ENCODE measurements at places on chromosomes 2 and 18.

GRCh38 chr18:25818505-25818904 is 271.9 kb downstream of the SS18 start:
- DNase-seq = no peak

DNA sequence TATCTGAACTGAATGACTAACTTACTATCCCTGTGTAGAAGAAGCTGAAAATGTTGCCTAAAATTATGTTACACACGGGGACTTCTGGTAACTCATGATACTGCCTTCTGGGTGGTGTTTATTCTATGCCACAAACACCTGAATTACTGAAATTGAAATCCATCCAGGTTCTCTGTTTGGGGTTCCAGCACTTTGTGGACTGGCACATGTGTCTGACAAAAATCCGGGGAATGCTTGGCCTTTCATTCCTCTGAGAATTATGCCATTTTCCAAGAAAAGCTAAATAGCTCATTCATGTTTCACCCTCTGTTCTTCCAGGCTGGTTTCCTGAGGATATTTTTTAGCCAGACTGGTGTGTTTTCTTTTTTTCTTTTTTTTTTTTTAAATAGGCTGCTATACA is 59.5 kb upstream of the POU3F3 start:
- no peak for DNase-seq

DNA sequence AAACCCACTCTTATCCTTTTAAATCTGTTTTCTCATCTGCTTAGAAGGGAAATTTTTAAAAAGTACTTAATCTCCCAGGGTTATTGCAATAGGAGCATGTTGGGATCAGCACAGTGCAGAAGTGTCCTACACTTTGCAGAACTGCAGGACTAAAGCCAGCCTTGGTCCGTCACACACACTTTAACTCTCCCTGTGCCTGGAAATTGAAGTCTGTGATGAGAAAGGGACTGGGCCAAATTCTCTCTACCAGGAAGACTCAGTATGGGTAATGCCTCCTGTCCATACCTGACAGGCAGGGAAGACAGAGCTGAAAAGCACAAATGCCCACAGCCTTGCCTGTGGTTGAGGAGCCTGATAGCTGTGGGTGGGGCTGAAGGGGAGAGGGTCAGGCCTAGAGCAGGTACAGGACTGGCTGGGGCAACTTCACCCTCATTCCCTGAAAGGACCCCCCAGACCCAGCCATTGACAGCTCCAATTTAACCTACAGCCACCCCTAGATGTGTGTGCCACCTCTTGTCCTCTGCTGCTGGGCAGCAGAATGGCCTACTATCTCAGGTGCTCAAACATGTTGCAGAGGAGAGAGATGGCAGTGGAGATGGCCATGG is 377.2 kb upstream of the KLHL29 start:
- no peak for DNase-seq

DNA sequence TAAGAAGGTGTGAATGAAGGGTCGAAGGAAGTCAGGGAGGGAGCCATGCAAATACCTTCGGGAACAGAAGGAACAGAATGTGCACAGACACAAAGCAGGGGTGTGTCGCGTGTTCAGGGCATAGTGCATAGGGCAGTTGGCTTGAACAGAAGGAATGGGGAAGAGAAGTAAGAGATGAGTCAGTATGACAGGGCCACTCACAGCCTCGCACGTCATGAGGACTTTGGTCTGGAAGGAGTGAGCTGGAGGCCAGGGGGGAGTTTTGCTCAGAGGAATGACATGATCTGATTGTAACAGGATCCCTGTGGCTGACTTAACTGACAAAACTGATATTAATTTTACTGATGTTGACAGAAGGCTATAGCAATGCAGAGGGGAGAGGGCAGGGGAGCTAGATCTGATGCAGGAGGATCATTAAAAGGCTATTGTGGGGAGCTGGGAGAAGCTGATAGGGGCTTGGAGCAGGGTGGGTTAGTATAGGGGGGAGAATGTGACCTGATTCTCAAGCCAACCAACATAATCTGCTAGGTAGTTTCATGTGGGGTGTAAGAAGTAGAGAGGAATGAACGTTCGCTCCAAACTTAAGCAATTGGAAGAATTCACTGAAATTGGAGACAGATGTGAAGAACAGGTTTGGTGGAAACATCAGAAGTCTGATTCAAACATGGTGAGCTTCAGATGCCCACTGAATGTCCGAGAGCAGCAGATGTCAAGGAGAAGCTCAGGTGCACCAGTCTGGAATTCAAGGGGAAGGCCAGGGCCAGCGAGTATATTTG is 60.4 kb upstream of the COPS8 start:
- DNase-seq = no peak

DNA sequence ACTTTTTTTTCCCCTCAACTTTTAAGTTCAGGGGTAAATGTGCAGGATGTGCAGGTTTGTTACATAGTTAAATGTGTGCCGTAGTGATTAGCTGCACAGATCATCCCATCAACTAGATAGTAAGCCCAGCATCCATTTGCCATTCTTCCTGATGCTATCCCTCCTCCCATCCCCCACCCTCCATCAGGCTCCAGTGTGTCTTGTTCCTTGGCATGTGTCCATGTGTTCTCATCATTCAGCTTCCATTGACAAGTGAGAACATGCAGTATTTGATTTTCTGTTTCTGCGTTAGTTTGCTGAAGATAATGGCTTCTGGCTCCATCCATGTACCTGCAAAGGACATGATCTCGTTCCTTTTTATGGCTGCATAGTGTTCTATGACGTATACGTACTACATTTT is 47.2 kb upstream of the STON1 start:
- no peak for DNase-seq

DNA sequence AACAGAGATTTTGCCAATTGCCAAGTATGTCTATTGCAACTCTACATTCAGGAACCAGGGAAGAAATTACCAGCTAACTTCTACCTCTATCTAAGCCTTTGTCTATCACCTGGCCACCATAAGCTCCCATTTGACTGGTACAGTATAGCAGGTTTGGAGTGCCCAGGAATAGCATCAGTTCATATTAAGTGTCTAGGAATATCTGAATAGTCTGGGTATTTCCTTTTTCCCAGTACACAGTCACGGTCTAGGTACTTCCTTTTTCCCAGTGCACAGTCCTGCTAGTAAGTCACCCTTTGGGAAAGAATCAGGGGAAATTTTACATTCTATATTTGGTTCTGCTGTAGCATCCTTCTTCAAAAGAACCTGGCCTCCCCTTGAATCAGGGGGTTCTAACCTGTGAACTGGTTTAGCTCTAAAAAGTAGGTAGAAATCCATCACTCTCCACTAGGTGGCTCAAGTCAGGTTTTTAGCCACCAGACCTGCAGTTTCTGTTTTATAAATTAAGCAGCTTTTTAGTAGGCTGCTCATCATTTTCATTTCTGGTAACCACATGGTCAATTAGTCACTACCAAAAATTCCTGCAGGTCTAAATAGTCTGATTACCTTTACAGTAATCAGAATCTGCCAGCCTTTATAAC is 49.3 kb upstream of the DNAJC10 start:
- DNase-seq = no peak

DNA sequence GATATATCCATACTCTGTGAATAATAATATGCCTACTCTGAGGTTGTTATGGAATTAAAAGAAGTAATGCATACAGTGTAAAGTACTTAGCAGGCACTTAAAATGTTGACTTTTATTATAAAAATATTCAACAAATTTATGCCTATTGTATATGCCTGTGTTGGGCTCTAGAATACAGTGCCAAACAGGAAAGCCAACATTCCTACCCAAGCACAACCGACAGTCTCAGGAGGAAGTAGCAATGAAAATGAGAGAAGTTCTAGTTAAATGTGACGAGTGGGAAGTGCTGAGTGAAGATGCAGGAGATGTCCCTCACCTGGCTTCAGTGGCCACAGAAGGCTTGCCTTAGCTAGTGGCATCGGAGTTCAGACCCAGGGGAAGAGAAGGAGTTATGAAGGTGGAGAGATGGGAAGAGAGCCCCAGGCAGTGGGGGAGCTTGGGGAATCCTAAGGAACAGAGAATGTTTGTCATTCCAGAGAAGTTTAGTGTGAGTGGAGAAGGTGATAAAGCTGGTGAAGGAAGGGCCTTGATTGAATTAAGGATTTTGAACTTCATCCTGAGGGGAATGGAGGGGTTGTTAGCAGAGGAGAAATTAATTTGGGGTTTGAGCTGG is 105.4 kb upstream of the CNGA3 start:
- DNase-seq = no peak

DNA sequence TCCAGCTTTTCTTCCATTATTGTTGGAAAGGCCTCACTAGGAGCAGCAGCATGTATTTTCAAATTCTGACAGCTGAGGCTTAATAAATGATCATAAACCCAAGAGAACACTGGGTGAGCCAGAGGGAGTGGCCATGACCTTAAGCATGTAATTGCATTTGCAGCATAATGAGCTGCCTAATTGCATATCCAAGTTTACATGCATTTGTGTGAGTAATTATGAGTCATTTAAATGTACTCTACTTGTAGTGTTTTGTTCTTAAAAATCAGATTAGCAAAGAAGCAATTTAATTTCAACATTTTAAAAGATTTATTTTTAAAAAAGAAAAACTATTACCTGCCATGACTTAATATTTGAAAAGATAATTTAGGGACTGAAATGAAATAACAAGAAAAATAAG is 74.8 kb downstream of the NOL10 start:
- no peak for DNase-seq

GRCh38 chr2:203328760-203329540 is 756 bp downstream of the ABI2 start:
- peak; percentile 14 for DNase-seq

- no peak for DNase-seq
Measured at GRCh38 chr2:132668189-132668823, 1.7 kb downstream of the LYPD1 start.

- no peak for DNase-seq
Measured at GRCh38 chr2:3348767-3349166, 28.9 kb downstream of the EIPR1 start.

DNA sequence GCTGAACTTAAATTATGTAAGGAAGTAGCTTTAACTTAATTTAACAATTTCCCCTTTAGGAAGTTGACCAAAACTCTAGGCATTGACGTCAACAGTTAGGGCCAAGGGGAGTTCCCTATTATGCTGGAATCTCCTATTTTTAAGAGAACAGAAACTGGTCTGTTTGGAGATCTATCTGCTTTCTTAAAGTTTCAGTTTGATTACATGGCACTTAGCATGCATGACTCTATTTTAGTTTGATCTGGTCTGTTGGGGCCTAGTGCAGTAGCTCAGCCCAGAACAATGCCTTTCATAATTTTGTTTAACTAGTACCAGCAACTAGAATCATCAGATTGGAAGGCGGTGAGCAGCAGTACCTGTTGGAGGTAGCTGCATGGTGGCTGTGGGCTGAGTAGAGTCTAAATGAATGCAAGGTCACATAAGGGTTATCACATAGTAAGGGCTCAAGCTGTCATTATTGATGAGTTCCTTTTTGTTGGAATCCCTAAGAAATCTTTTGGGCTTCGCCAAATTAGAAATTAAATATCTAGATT is 60.5 kb upstream of the ZNG1B start:
- DNase-seq = no peak

GRCh38 chr2:56565143-56565542 is 381.4 kb downstream of the CCDC85A start:
- DNase-seq = no peak

DNA sequence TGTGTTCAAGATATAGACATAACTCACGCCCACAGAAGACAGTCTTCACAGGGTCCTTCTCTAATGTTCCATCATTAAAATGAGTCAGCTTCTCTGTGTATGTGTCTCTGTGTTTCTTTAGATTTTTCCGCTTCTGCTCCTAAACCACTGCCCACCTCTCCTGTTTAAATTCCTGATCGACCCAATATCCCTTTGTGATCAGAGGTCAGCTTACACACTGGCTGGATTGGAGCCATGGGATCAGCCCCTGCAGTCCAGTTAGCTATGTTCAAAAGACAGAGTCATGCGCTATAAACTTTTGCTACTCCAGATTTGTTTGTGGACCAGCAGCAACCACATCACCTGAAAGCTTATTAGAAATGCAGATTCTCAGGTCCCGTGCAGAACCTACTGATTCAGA is 229.2 kb downstream of the C1D start:
- no peak for DNase-seq

DNA sequence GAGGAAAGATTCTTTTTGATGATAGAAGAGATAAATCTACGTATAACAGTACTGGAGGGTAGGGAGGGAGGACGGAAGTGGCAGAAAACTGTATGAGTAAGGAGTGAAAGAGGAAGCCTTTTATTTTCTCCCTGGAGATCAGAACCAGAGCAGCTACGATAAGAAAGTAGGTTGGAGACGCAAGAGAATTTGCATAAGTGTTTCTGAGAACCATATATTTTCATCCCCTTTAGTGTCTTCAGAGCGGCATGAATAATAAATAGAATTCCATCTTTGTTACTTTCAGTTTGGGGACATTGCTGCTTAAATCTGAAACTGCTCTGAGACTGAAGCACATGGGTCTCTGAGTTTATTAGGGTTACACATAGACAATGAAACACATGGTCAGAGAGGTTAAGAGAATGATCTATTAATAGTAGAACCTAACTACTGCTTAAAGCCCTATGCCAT is 230.2 kb upstream of the TNP1 start:
- no peak for DNase-seq

DNA sequence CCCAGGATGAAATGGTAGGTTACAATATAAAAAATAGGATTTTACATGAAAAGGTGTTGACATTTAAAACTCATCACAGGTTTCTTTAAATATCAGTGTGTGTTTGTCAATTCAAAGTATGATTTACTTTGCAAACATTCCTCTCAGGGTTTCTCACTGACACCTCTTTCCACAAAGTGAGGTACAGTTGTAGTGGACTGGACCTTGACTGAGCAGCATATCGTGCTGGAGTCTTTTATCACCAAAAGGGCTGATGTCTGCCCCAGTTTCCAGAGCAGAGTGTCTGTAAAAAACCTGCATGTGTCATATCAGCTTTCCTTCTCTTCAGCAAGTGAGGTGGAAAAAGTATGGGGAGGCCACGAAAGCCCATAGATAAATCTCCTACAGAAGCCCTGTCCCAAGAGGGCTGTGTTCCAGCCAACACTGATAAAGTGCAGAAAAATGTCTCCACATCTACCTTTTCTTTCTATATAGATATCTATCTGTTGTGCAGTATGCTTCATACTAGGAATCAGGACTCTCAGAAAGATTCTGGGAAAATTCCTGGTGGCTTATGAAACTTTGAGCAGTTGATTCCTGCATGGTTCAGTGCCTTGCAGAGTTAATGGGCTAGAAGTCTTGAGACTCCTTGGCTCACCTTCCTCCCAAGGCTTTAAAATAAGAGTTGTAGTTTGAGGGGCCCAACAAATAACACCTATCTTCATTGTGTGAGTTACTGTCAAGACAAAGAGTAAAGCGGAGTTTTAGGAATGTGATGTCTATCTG is 6.9 kb downstream of the ACYP2 start:
- DNase-seq = no peak

Measured in T-helper 1 cell (primary cell).